ENCODE measurements at places on chromosomes 6 and 20.

DNA sequence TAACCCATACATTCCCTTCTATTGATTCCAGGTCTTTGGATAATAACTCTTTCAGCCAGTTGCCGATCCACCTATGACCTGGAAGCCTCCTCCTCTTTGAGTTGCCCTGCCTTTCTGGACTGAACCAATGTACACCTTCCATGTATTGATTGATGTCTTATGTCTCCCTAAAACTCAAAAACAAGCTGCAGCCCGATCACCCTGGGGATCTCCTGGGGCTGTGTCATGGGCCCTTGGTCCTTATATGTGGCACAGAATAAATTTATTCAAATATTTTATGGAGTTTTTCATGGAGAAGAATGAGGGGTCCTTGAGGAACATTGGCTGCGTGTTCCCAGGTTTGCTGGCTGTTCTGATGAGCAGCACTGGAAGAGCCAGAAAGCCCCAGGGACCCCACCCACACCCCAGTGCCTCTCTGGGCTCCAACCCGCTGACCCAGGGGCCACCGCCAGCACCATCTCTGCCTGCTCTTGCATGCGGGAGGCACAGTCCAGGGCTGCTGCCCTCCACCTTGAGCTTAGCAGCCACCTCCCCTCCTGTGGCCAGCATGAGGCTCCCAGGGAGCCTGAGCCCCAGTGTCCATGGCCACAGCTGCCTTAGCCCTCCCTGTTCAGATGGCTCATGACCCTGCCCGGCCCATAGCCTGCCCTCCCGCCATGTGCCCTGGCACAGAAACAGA, 36.5 kb upstream of the CST7 start:
- DNase-seq = no peak

DNA sequence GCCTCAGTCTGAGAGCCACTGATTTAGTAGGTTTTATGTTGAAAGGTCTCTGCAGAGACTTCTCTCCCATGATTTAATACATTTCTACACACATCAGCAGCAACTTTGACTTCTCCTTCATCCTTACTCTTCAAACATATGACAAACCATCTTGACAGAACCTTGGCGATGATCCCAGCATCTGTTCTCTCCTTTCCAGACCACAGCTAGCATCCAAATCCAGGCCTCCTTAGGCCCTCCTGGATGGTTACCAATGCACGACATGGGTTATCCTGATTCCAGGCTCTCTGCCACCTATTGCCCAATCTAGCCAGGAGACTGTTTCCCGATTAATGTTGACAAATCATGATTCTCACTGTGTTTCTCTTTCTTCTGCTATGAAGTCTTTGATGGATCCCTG, 16.8 kb downstream of the LAMA4 start:
- no peak for DNase-seq

DNA sequence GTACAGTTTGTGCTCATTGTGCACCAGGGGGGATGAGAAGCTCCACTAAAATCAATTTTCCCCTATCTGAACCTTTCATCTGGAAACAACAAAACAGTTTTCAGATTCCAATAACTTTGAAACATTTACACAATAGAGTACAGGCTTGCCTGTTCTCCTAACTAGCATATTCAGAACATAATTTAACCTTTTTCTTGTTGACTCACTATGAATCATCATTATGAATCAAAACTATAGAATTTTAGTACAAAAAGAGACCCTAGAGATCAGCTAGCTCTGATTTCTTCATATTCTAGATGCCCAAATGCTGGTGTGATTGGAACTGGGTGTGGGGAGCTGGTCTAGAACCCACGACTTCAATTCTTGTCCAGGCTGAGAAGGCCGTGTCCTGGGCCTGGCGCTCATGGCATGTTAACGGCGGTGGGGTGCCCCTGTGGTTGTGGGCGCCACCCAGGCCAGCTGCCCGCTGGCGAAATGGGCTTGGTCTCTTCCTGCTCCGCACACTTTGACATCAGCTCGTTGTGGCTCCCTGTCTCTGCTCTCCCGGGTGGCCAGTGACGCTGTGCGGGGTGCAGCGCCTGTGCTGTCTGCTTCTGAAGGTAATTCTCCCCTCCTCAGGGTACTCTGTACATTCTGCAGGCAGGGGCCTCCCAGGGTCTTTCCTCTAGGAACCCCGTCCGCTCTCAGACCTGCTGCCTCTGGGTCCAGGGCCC, 29.9 kb upstream of the AGPAT4 start:
- DNase-seq = no peak

- no peak for DNase-seq
Observed at GRCh38 chr6:129680633-129681032, 29.3 kb downstream of the ARHGAP18 start.

- no peak for DNase-seq
Observed at GRCh38 chr6:142823256-142823902, 121.6 kb downstream of the HIVEP2 start.

GRCh38 chr20:51886891-51887608, 84.7 kb upstream of the SALL4 start:
- no peak for DNase-seq

DNA sequence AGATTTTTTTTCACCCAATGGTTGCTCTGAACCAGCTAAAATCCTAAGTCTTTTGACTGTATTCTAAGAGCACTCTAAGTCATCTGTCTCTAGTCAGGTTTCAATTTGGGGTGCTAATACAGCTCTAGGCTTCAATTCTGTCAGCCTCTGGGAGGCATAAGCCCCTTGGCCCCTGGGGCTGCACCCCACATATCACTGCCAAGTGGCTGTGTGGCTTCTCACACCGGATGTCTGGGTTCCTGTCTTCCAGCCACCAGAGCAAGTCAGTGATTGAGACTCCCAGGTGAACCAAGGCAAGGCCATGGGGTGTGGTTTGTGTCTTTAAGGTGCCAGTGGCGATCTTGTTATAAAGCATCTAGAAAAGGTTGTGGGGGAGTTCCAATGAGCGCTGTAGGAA, 136.5 kb downstream of the TMEM242 start:
- no peak for DNase-seq

GRCh38 chr6:42306439-42307140, 88.9 kb upstream of the MRPS10 start:
- no peak for DNase-seq

GRCh38 chr20:20732641-20733040, 20.2 kb upstream of the RALGAPA2 start:
- DNase-seq = no peak

GRCh38 chr6:133568970-133569889, 319.7 kb upstream of the TCF21 start:
- peak; percentile 52 for DNase-seq

- no peak for DNase-seq
Observed at GRCh38 chr6:89011436-89011835, 48.0 kb upstream of the RNGTT start.

DNA sequence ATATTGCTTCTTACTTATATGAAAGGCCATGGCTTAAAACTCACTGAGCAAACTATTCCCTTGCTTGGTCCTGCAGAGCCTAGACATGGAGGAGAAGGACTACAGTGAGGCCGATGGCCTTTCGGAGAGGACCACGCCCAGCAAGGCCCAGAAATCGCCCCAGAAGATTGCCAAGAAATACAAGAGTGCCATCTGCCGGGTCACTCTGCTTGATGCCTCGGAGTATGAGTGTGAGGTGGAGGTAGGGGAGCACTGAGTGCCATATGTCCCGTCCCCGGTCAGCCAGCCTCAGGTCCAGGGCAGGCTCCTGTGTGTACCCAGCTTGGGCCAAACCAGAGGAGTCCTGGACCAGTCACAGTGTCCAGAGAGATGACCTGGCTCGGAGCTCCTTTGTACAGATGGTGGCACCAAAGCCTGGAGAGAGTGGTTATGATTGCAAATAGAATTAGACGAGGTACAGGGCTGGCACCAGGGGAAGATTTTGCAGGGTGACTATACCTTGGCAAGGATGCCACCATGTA, 21.0 kb downstream of the EPB41L1 start:
- DNase-seq = no peak

- no peak for DNase-seq
Observed at GRCh38 chr6:43969158-43969981, 157.9 kb downstream of the MRPL14 start.

- no peak for DNase-seq
Observed at GRCh38 chr6:146693342-146693741, 94.6 kb downstream of the ADGB start.

DNA sequence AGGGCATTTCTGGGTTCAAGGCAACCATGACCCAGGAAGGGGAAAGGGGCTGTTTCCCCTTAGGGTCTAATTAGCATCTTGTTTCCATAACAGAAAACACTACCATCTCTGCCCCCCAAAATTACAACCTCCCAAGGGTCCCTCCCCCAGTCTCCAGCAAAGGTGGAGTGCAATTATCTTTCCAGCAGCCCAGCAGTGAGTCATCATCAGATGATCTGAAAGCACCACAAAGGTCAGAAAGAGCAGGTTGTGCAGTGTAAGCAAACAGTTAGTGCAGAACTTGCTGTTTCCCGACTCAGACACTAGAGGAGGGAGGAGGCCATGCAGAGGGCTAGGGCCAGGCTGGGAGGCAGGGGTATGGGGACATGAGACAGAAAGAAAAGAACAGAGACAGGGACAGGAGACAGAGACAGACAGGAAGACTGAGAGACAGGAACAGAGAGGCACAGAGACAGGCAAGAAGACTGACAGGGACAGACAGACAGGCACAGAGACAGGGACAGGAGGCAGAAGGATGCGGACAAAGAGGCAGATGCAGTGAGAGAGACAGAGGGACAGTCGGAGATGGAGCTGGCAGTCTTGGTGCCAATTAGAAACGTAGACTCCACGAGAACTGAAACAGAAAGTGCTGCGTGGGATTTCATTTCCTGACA, 62.5 kb downstream of the PYGB start:
- peak; percentile 67 for DNase-seq

GRCh38 chr6:136791296-136792094, 782 bp downstream of the MAP3K5 start:
- DNase-seq = peak; percentile 54

DNA sequence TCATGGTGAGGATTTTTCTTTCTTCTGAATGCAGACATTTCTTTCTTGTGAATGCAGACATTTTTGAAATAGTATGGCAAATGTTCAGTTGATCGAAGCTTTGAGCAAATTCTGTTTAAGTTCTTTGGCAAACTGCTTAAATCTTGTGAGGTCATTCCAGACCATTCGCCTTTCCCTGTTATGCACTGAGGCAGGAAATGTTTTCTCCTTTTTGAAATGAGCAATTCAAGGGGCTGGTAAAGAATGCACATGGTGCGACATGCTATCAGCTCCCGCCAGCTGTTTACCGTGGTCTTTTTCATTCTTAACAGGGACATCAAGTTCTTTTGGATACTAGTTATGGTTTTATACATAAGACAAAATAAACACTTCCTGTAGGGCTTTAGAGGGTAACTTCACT, 112.0 kb upstream of the CCN2 start:
- peak; percentile 3 for DNase-seq

DNA sequence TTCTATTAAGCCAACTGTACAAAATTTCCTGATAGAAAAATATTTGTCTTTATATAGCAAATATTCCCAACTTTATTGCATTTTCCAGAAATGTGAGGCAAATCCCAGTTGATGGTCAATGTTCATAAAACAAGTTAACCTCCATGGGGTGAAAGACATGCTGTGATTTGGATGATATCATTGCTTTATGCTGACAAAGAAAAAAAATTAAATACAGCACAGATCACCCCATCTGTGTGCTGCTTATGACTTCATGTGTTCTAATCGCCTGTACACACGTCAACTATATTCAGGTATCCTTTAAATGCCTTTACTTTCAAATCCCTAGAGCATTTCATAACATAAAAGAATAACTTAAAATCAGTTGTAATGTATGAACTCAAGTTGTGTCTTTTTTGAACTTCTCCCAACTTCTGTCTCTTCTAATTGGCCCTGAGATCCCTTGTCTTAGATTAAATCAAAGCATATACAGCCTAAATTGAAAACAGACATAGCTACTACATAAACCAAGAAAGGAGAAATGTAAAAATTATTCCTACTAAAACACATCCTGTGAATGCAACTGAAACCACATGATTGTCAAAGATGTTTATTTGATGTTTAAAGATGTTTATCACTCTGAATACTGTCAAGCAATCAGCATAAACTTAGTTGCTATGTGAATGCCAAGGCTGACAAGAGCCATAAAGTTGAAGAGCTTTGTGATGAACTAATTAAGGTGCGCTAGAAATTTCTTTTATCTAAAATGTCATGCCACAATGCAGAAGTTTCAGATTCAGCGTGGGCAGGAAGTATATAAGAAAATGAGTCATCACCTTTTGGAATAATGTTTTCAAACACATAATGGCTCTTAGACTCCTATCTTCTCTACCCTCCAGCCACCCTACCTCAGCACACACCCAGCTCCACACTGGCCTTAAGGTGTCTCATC, 68.7 kb downstream of the FILIP1 start:
- DNase-seq = peak; percentile 34

GRCh38 chr6:29678114-29678513, 2.8 kb downstream of the ZFP57 start:
- DNase-seq = no peak

DNA sequence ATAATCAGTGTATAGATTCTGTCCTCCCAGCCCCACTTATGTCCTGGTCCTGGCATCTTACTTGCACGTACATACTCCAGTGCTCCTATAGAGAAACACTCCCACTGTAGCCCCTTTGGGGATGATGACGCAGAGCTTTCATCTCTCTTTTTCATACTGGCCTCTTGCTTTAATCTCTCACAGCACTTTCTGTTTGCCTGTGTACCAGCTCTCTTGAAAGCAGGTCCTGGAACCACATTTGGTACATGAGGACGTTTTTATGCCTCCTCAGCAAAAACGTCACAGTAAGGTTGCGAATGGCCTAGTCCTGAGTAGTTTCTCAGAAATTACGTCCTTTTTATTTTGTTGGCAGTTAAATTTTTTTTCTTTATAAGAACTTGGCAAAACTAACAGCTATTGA, 10.8 kb downstream of the L3MBTL3 start:
- DNase-seq = no peak

- DNase-seq = no peak
Observed at GRCh38 chr6:161417717-161418462, 144.0 kb upstream of the AGPAT4 start.

DNA sequence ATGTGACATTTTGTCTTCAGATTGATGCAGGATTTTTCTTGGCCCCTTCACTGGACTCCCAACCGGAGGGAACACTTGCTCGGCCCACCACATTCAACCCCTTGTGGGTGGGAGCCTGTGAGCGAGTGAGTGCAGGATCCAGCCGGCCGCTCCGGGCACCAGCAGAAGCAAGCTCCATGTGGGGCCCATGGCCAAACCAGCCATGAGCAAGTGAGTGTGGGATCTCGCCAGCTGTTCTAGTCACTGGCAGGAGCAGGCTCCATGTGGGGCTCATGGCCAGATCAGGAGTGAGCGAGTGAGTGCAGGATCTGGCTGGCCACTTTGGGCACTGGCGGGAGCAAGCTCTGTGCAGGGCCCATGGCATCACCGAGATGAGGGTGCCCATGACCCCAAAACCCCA, 42.6 kb downstream of the OSTM1 start:
- DNase-seq = no peak

DNA sequence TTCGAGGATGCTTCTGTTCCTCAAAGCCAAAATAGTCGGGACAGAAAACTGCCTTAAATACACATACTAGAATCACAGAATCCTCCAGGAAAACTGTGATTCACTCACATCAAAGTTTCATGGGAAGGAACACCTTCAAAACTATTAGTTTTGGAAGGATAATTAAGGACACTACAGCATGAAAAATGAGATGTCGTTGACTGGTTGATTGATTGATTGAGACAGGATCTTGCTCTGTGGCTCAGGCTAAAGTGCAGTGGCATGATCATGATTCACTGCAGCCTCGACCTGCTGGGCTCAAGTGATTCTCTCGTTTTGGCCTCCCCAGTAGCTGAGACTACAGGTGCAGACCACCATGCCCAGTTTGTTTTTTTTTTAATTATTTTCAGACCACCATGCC, 25.7 kb upstream of the MAP3K4 start:
- DNase-seq = no peak

- no peak for DNase-seq
Observed at GRCh38 chr6:11628562-11628961, 91.0 kb downstream of the TMEM170B start.

- DNase-seq = no peak
Observed at GRCh38 chr20:52124821-52125220, 66.8 kb downstream of the ZFP64 start.

Measured in putamen (tissue), 1 donor.